ENCODE measurements at places on chromosomes 1 and 21.

DNA sequence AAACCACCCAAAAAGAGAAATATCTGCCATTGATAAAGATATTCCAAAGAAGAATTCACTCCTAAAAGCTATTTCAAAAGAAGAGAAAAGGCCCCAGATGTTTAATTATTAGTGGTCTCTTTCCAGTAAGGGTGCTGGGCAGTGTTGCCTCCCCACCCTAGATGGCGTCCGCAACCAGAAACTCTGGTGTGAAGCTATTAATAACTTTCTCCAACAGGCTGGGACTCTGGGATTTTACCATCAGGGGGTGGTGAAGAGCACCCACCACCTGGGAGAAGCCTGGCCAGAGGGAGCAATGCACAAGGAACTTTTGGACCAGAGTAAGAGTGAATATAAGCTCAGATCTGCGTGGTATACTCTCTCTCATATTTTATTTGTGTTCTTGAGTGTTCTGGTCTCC is 115.4 kb upstream of the TIAM1 start:
- no peak for DNase-seq

- DNase-seq, result no peak
Observed at GRCh38 chr1:248926401-248927182, 20.6 kb downstream of the PGBD2 start.

- DNase-seq, result no peak
Observed at GRCh38 chr1:223887747-223888418, 42.1 kb upstream of the TP53BP2 start.

- DNase-seq, result no peak
Observed at GRCh38 chr1:63127376-63127775, 195.0 kb upstream of the FOXD3 start.

GRCh38 chr1:65372557-65372956 is 47.9 kb upstream of the LEPR start:
- DNase-seq, result no peak

Data from stimulated activated CD8-positive, alpha-beta memory T cell treated with anti-CD3 and anti-CD28 coated beads, Interleukin-7, amount 100 ng/mL, for 1 hour (primary cell).